ENCODE measurements at places on chromosomes 3 and 15.

GRCh38 chr3:14560110-14560509 lies 20.0 kb upstream of the GRIP2 start:
- no peak for DNase-seq

GRCh38 chr3:70815817-70816216 lies 503.4 kb upstream of the MDFIC2 start:
- DNase-seq, result no peak

GRCh38 chr3:46218196-46218709 lies 10.1 kb upstream of the CCR1 start:
- no peak for DNase-seq

GRCh38 chr3:136979684-136980083 lies 21.9 kb downstream of the IL20RB start:
- no peak for DNase-seq

GRCh38 chr15:88621789-88622604 lies 857 bp downstream of the AEN start:
- DNase-seq, result no peak

DNA sequence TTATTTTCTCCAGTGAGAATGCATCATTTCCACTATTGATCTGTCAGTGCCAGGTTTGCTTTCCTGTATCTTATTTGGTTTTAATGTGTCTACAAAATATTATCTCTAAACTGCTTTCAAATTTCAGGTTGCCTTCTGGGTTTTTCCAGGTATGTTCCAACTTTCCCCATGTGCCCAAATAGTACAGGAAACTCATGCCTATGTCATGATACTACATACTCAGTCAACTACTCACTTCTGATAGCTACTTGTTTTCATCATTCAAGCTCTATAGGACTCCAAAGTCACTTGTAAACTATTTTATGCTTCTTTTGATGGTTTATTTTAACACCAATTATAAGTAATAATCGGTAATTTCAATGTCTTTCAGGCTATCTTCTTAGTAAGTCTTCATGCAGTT lies 134.8 kb upstream of the TTC14 start:
- no peak for DNase-seq

GRCh38 chr3:11155341-11156025 lies 1.2 kb downstream of the HRH1 start:
- DNase-seq, result no peak
